NCI-H187 treated with DMSO at 0.1 percent for 48 hours (cell line): ENCODE measurements at places on chromosomes 7 and 10.

DNA sequence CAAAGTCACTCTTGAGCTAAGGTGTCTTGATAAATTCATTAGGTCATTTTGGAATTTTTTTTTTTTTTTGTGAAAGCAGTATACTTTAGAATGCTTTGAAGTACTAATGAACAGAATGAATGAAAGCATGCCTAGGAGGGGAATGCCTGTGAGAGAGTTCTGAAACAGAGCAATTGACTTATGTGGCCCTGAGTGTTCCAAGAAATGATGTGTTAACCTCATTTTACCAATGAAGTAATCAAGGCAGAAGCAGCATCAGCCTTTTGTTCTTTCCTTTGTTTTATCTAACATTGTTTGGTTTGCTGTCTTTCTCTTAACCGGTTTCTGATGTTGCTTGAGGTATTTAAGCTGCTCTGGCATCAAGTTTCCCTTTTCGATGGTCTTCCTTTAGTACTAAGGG lies 154.6 kb upstream of the HGF start:
- DNase-seq = no peak

GRCh38 chr10:121613456-121613855 lies 15.2 kb upstream of the FGFR2 start:
- no peak for DNase-seq

DNA sequence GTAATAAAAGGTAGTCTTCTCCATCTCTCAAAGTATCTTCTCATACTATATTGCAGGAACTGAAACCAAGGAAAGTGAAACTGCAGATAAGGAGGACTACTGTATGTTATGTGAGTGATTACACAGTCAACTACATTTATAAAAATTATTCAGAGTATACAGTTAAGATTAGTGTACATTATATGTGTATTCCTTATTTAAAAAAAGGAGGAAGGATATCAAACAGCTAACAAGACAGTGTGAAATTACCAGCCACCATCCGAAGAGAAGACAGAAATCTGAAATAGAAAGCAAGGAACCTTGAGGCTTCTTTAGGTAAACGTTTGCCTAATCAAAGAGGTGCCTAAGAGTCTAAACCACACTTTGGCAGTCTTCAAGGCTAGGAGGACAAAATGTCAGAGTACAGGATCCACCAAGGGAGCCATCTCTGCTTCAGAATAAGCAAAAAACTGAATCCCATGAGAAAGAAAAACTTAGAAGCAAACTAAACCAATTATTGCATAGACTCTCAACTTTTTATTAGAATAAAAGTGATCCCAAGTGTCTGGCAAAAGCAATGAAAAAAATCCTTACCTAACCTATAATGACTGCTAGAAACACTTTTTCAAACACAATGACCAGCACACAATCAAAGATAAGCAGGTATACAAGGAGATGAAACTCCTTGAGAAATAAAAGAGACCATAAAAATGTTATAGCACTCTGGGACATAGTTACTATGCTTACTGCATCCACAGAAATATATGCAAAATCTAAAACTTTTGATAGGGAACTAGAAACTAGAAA lies 6.4 kb downstream of the USP6NL start:
- DNase-seq = no peak

GRCh38 chr10:127908106-127908958 lies 1.4 kb downstream of the PTPRE start:
- no peak for DNase-seq

DNA sequence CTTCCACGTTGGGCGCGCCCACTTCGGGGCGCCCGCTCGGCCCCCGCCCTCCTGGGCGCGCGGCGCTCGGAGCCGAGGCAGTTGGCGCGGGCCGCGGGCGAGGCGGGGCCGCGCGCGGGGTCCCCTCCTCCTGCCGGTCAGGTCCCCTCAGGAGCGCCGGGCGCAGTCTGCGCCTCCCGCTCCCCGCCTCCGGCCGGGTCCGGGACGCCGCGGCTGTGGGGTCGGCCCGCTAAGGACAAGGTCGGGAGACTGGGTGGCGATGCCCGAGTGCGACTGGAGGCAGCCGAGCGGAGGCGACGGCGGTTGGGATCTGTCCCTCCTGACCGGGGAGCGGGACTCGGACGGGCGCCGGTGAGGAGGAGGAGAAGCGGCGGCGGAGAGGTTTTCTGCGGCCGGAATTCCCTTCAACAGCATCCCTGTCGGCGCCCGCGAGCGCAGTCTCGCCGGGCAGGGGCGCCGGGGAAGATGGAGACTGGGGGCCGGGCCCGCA lies at the start of gene ATRNL1:
Gene ATRNL1, plus strand, starts transcription at position 80 of the 490 bp plus-strand sequence. Its CDS starts 386 bp downstream, at position 466.
- DNase-seq = no peak

DNA sequence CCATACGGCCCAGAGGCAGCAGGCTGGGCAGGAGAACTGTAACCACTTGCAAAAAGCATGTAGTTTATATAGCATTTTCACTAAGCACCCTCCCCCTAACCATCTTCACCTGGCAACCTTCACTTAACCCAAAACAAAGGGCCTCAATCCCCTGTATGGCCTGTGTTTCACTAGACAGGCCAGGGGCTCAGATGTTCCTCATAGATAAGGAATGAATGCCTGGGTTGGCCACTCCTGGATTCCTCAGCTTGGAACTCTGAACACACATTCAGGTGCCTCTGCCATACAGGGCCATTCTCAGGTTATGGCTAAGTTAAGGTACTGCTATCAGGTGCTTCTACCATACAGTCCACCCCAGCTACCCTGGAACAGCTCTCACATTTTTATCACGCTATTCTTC lies 10.3 kb upstream of the TMEM168 start:
- no peak for DNase-seq

- DNase-seq = no peak
These were observed 77.8 kb upstream of the SH2B2 start for GRCh38 chr7:102208826-102209225.

DNA sequence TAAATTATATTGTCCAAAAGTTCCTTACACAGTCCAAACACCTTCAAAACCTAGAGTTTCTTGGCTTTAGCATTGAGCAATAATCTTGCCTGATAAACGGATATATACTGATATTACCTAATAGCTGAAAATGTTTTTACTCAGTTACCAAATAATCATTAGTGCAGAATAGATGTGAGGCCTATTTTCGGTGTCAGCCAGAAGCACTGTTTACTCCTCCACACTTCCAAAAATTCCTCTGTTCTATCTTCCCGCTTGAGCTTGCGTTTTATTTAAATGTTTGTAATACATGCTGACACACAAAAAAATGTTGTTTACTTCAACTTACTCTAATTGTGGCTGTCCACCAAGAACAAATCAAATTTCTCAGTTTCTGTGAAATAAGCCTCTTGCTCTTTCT lies 606.2 kb upstream of the TEX47 start:
- no peak for DNase-seq

GRCh38 chr10:23314835-23315239 lies 29.8 kb downstream of the C10orf67 start:
- no peak for DNase-seq

DNA sequence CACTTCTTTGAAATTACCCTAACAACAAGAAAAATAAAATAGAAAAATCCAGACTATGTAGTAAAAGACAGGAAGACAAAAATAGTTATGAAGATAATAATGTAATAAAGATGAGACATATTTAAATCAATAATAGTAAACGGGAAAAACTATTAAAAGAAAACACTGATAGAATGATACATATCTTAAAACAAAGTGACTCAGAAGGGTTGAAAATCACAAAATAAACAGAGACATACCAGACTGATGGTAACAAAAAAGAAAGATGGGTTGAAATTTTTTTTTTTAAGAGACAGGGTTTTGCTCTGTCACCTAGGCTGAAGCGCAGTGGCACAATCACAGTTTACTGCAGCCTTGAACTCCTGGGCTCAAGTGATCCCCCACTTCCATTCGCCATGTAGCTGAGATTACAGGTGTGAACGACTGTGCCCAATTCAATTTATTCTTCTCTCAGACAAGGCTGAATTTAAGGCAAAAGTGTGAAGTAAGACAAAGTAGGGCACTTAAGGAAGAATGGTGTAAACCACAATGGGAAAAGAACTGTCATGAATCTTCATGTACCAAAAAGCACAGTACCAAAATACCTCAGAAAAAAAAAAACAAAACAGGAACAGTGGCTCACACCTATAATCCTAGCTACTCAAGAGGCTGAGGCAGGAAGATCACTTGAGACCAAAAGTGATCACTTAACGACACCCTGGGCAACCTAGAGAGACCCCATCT lies 47.4 kb downstream of the LMBR1 start:
- no peak for DNase-seq

DNA sequence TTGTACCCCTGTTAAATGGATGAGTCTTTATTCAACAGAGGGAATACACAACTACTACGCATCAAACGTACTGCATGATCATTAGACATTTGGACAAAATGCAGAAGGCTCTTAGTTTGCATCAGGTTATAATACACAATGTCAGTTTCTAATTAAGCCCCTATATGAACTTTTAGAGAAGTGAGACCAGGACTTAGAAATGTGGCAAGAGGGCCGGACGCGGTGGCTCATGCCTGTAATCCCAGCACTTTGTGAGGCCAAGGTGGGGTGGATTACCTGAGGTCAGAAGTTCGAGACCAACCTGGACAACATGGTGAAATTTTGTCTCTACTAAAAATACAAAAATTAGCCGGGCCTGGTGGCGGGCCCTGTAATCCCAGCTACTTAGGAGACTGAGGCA lies 76.3 kb upstream of the MGMT start:
- DNase-seq = no peak

DNA sequence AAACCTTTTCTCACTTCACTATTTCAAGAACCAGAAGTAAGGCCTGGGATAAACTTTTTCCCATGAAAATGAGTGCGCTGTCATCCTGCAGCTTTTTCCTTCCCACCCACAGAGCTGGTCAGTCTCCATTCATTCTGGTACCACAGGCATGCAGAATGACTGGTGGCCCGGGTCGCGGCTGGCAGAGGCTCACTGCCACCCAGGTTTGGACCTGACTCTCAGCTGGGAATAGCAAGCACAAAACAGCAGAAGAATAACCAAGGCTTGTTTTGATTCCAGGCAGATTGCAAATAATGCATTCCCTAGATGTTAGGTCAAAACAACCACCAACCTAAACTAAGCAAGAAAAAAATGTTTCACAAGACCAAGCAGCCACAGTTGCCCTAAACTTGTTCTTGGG lies 190.5 kb upstream of the NRP1 start:
- no peak for DNase-seq

DNA sequence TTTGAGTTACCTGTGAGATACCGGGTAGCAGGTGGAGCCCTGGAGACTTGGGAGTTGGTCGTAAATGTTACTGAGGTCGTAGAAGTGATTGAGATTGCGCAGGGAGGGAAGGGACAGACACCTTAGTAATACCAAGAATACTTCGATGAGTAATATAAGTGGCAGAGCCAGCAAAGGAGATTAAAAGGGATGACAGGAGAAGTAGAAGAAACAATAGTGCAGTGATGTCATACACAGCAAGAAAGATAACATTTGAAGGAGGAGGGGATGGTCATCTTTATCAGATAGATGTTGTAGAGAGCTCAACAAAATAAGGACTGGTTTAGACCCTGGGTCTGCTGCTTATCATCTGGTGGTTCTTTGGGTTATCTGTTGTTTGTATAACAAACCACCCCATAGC lies 5.0 kb downstream of the BCCIP start:
- DNase-seq = no peak

GRCh38 chr10:33086100-33086499 lies 128.1 kb upstream of the ITGB1 start:
- no peak for DNase-seq

- DNase-seq = no peak
These were observed 98.1 kb downstream of the ADD3 start for GRCh38 chr10:110105873-110106272.

- DNase-seq = no peak
These were observed 62.0 kb downstream of the AKR1D1 start for GRCh38 chr7:138138244-138138643.

- no peak for DNase-seq
These were observed 94.0 kb downstream of the ELMO1 start for GRCh38 chr7:37354656-37355131.

DNA sequence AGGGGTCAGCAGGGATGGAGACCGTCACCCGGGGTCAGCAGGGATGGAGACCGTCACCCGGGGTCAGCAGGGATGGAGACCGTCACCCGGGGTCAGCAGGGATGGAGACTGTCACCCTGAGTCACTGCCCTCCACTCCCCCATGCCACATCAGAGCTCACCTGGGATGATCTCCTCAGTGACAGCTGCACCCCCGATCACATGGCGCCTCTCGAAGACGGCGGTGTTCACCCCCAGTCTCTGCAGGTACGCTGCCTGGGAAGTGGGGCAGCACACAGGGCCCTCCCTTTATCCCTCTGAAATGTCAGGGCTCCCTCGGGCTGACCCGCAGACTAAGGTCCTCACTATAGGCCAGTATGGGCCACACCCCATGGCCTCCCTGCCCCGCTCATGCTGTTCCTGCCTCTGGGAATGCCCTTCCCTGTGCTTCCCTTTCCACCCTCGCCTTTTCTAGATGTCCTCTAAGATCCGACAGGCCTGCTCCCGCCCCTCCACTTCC lies 7.2 kb downstream of the PYROXD2 start:
- no peak for DNase-seq

- DNase-seq = no peak
These were observed 15.6 kb upstream of the INMT start for GRCh38 chr7:30736291-30736690.

GRCh38 chr7:45971661-45972175 lies 50.6 kb upstream of the IGFBP3 start:
- DNase-seq = no peak

- DNase-seq = no peak
These were observed 59.0 kb downstream of the ABCB1 start for GRCh38 chr7:87541648-87542047.

- no peak for DNase-seq
These were observed 33.1 kb downstream of the SMC3 start for GRCh38 chr10:110600487-110601101.

- no peak for DNase-seq
These were observed 305.1 kb upstream of the CSTF2T start for GRCh38 chr10:52004342-52004949.
